ENCODE measurements at places on chromosomes 3 and 15.
A peak's percentile ranks its signal among the peaks of the same experiment; 100 is the strongest.

DNA sequence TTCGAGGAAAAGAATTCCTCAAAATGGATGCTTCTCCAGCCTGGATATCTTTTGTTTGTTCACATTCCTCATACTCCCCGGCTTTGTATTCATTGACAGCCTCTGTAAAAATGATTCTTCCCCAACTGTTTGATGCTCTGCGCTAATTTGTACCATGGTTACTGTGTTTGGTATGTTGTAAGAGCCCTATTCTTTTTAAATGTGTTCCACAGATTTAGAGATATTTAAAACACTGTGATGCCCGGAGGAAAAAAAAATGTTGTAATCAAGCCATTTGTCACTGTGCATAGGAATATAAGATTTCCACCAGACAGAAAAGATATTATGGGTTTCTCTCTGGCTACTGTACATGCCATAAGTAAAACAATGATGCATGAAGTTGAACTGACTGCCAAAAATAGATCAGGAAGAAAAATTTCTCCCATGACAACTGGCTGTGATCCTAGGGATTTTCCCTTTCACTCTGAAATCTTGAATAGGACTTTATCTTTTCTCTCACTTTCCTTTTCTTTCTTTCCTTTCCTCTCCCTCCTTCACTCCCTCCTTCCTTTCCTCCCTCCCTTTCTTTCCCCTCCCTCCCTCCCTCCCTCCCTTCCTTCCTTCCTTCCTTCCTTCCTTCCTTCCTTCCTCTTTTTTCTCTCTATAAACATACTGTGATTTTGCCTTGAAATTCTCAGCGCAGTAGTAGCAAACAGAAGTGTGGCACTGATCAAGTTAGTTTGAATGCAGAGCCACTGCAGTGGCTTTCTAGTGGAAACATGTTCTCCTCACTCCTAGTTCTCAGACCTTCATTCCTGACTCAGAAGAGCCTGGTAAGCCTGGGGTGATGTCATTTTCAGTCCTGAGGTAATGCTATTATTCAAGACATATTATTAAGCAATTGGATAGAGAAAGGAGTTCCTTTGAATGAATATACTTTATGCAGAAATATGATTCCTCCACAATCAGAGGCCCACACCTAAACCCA is 254.9 kb upstream of the TBL1XR1 start:
- no peak for DNase-seq

- peak; percentile 6 for DNase-seq
Measured at GRCh38 chr3:119937229-119937628, 155.3 kb downstream of the NR1I2 start.

GRCh38 chr3:49805897-49806701 is 3.0 kb downstream of the INKA1 start:
- no peak for DNase-seq

DNA sequence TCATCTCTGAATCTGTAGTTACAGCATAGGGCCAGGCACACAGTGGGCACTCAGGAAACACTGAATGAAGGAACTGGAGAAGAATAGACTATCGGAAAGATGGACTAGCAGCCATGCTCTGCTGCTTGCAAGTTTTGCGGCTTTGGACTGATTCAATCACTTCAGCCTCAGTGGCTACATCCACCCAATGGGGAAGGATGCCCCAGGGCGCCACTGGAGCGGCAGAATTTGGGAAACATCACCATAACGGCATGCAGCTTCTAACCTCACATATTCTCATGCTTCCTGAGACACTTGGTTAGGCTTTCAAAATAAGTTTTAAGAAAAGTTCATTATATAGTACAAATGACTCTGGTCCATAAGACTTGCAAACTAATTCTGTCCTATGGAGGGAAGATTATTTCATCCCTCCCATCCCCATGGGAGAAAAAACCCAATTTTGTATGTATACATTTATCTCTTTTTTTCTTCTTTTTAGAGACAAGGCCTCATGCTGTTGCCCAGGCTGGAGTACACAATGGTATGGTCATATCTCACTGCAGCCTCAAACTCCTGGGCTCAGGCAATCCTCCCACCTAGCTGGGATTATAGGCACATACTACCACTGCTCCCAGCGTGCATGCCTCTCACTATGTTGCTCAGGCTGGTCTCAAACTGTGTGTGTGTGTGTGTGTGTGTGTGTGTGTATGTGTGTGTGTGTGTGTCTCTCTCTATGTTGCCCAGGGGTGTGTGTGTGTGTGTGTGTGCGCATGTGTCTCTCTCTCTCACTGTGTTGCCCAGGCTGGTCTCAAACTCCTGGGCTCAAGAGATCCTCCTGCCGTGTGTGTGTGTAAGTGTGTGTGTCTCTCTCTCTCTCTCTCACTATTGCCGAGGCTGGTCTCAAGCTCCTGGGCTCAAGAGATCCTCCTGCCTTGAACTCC is 4.1 kb upstream of the FANCD2 start:
- no peak for DNase-seq

GRCh38 chr3:69012800-69013252 is 658 bp downstream of the EOGT start:
- no peak for DNase-seq

GRCh38 chr15:44101944-44102343 is 93.1 kb downstream of the FRMD5 start:
- no peak for DNase-seq

- DNase-seq, result no peak
Measured at GRCh38 chr15:67753891-67754290, 71.4 kb upstream of the SKOR1 start.

DNA sequence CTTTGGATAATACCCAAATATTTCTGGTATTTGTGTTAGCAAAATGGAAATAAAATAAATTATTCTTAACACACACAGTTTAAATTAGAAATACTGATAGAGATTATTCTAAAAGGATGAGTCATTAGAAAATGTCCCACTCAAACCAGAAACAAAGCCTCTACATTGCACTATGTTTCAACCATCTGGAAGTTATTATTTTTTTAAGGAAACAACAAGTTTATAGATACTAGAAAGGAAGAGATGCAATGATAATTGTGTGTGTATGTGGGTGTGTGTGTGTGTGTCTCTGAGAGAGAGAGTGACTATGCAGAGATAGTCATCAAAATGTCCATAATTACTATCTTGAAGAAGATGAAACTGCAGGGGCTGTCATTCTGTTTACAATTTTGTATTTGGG is 1340.5 kb downstream of the ROBO1 start:
- no peak for DNase-seq
